ENCODE measurements at places on chromosomes 4 and X.
A peak's percentile ranks its signal among the peaks of the same experiment; 100 is the strongest.

GRCh38 chr4:25844961-25845712 lies 17.7 kb downstream of the SEL1L3 start:
- no peak for DNase-seq

DNA sequence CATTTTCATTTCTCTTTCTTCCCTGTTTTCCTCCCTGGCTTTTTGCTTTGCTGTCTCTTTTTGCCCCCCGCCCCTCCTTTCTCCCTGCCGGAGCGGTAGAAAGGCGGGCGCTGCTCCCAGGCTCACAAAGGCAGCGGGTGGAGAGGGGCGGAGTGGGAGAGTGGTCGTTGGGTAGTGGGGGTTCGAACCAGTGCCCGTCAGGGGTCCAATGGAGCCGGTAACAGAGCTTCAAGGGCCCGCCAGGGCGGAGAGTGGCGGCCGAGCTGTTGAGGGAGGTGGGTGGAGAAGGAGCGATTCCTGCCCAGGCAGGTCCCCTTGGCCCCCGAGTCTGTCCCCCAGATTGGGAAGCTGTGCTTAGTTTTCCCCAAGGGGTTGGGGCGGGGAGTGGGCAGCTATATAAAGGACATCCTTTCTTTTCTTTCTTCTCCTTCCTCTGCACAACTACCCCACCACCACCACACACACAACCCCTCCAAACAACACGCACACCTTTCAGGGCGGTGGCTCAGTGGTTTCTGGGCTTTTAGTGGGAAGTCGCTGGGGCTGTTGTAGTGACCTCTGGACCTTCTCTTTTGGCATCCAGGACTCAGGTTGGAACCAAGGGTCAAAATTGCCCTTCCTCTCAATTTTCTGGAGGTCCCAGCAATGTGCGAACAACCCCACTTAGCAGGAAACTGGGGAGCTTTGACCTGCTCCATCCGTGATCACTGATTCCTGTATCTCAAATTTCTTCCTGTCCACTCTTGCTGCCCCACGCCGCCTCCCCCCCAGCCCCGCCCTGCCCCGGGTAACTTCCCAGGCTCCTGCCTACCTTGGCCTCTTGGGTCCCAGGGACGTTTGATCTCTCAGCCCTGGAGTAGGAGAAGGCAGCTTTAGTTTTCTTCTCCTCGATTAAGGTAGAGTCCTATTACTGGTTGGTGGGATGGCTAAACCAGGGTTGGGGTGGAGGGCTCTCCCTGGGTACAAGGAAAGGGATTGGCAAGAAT lies 1.9 kb downstream of the EFNB1 start:
- no peak for DNase-seq

GRCh38 chr4:159435561-159436023 lies 332.7 kb downstream of the RAPGEF2 start:
- DNase-seq, result no peak

- no peak for DNase-seq
Observed at GRCh38 chr4:20487446-20487845, 212.8 kb upstream of the PACRGL start.

GRCh38 chr4:37661772-37662171 lies 24.4 kb downstream of the RELL1 start:
- no peak for DNase-seq

DNA sequence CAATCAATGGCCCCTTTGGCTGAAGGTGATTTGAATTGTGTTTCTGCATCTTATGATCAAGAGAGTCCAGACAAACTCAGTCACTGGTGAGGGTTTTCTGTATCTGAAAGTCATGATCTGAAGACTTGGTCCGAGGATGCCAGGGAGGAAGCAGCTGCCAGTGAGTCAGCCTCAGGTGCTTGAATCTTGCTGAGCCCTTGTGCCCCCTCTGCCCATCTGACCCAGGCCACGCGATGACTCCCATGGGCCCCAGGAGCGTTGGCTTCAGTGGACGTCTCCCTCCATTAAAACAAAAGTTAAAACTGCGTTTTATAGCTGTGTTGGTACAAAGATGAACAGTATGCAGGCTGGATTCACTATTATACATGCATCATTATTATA lies 62.0 kb downstream of the HTRA3 start:
- DNase-seq, result no peak

GRCh38 chrX:29487214-29487613 lies 728.1 kb upstream of the MAGEB2 start:
- DNase-seq, result no peak

GRCh38 chr4:103400405-103400804 lies 202.3 kb upstream of the CENPE start:
- no peak for DNase-seq

DNA sequence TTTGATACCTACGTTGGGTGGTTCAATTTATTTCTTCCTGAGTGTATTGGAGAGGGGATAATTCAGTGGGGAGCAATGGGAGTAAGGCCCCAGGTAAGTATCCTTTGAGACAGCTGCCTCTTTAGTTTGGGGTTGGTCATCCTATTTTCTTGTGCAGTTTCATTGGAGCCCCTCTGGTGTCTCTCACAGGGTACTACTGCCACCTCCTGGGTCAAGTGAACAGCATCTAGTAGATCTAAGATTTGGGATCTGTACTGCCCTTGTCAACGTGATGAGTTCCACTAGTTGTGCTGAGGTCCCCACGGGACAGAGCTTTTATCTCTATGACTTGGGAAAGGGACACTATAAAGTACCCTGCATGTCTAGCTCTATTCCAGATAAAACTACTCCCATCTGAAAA lies 80.6 kb downstream of the PBDC1 start:
- peak; percentile 2 for DNase-seq

DNA sequence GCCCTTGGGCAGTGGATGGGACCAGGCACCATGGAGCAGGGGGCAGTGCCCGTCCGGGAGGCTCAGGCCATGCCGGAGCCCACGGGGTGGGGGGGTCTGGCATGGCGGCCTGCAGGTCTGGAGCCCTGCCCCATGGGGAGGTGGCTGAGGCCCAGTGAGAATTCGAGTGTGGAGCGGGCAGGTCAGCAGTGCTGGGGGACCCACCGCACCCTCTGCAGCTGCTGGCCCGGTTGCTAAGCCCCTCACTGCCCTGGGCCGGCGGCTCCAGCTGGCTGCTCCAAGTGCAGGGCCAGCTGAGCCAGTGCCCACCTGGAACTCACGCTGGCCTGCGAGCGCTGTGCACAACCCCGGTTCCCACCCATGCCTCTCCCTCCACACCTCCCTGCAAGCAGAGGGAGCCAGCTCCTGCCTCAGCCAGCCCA lies 1157.9 kb upstream of the ADGRL3 start:
- DNase-seq, result no peak

DNA sequence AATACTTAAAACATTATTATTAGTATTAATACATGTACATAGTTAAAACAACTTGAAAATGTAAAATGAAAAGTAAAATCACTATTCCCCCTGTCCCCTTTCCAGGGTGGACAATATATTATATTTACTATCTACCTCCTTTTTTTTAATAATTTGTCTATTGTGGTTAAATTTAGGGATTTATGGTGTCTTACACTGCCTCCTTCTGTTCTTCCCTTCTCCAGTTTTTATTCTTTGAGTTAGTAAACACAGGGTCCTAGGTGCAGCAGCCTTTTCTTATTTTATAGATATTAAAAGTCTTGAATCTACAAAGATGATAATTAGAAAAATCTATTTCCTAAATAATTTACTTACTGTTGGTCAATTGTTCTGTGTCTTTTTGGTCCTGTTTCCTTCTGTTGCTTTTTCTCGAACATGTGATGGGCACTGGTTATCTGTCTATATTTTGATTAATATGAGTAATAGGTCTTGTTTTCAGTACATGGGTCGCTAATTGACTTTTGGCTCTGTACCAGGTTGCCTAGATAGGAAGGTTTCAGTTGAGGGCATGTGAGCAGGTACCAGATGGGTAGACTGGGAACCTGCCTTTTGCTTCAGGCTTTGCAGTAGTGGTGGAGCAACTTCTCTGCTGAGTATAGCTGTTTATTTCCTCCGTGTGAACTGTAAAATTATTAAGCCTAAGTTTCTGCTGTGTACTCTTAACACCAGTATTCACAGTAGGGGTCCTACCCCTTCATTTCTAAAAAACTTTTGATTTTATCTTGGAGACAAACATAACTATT lies 1.1 kb downstream of the NUDT9 start:
- no peak for DNase-seq

- no peak for DNase-seq
Observed at GRCh38 chr4:63728480-63729177, 680.6 kb downstream of the TECRL start.

GRCh38 chr4:174749091-174749490 lies 80.0 kb downstream of the GLRA3 start:
- DNase-seq, result no peak

GRCh38 chr4:78138252-78138651 lies 81.1 kb downstream of the FRAS1 start:
- no peak for DNase-seq

DNA sequence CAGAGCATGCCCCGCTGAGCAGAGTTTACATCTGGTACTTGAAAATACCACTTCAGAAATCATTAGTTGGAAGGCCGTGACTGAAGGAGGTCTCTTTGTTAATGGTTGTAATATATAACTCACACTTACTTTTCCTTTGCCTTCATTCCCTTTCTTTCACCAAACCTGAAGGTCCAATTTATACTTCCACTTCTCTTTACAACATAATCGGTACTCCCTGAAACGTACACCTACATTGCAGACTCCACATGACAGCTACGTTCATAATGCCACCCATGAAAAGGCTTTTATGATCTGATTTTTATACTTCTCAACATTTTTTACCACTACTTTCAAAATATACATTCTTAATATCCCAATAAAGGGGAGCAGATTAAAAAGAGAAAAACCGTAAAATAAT lies 298.7 kb downstream of the C4orf33 start:
- no peak for DNase-seq

GRCh38 chr4:88158489-88159228 lies at the start of gene ABCG2:
Gene ABCG2, minus strand, starts transcription at chr4:88158639. Its CDS starts 18,644 bp downstream, at chr4:88139995.
- no peak for DNase-seq

DNA sequence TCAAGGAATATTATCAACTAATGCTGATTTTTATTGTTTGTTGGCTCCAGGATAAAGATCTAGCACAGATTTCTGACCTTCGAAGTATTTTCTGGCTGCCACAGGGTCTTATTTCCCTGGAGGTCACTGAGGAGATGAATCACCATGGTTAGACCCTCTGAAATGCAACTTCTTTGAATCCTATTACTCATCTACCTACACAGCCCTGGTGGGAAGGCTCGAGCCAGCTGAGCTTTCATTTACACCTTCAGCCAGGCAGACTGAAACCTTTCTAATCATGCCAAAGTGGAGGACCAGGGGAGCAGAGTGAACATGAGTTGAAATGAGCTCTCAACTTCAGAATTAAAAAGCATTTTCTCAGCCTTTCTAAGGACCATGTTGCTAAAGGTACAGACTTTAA lies 130.5 kb downstream of the SMIM20 start:
- no peak for DNase-seq

DNA sequence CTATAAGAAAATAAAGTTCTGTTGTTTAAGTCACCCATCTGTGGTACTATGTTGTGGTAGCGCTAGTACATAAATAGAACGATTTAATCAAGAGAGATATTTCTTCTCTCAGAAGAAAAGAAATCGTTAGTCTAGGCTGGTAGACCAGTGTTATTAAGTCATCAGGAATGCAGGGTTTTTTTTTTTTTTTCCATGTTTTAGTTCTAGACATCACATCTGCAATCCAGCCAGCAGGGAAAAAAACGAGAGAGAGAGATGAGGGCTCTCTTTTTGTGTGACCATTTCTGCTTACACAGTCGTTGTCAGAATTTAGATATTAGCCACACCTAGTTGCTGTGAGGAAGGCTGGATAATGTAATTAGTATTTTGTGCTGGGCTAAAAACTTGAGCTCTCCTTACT lies 417.4 kb downstream of the TMA16 start:
- no peak for DNase-seq

GRCh38 chr4:102642631-102643298 lies 118.0 kb downstream of the MANBA start:
- DNase-seq, result no peak

GRCh38 chr4:1170156-1170975 lies 2.0 kb downstream of the SPON2 start:
- no peak for DNase-seq

- DNase-seq, result peak; percentile 37
Observed at GRCh38 chrX:119482481-119483480, 14.5 kb downstream of the SLC25A5 start.

All from effector CD8-positive, alpha-beta T cell (primary cell).